ENCODE measurements at places on chromosomes 2 and 18.

GRCh38 chr2:33333433-33333832, 143.0 kb upstream of the RASGRP3 start:
- no peak for DNase-seq

GRCh38 chr2:63842149-63843061, 709 bp downstream of the UGP2 start:
- no peak for DNase-seq

DNA sequence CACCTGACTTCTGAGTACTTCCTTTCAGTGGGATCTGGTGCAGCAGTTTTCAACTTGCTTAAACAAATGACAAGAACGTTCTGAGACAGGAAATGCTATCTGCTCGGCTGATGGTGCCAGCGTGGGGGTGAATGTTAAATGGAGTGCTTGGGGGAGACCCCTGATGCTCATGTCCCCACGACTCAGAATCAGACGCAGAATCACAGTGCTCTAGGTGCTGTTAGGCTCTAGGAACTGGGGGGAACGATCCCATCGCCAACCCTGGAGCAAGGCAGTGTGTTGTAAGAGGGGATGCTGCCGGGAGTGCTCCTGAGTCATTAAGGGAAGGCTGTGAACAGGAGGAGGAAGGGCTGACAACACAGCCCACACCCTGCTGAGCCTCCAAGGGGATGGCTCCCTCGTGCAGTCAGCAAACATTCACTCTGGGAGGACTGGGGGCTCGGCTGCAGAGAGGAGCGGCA, 34.1 kb upstream of the KCNF1 start:
- DNase-seq: no peak

GRCh38 chr2:73043929-73044832, 27.3 kb downstream of the SFXN5 start:
- DNase-seq: no peak

- no peak for DNase-seq
Measured at GRCh38 chr2:118094503-118094902, 6.2 kb downstream of the INSIG2 start.

GRCh38 chr2:113171334-113172075, 2.3 kb upstream of the PSD4 start:
- DNase-seq: no peak

DNA sequence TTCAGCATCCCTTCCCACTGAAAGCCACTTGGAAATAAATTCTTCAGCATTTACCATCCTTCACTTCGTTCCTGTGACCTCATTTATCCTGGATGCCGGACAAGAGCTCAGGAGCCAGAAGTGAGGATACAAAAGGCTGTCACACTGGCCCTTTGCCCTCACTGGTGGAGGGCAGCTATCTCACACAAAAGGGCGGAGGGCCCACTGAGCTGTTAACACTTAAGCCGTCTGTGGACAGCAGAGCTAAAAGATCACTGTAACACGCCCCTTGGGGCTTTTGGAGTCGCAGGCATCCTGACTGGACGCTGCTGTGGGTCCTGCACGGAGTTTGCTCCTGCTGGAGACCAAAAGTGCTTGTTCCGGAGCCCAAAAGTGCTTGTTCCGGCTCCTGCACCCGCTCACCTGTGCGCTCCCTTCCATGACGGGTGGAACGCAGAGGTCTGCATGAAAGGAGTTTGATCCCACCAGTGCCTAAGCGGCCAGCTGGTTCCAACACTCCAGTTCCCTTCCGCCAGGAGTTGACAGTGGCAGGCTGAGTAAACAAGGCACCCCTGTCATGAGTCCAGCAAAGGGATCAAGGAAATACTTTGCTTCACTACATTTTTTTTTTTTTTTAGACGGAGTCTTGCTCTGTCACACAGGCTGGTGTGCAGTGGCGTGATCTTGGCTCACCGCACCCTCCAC, 572.0 kb upstream of the LINC00305 start:
- no peak for DNase-seq

- no peak for DNase-seq
Measured at GRCh38 chr2:71361631-71362030, 30.0 kb downstream of the ZNF638 start.

- DNase-seq: no peak
Measured at GRCh38 chr2:41791523-41791922, 256.3 kb upstream of the PKDCC start.

- DNase-seq: peak; percentile 57
Measured at GRCh38 chr2:30862054-30862651, 54.9 kb upstream of the CAPN13 start.

DNA sequence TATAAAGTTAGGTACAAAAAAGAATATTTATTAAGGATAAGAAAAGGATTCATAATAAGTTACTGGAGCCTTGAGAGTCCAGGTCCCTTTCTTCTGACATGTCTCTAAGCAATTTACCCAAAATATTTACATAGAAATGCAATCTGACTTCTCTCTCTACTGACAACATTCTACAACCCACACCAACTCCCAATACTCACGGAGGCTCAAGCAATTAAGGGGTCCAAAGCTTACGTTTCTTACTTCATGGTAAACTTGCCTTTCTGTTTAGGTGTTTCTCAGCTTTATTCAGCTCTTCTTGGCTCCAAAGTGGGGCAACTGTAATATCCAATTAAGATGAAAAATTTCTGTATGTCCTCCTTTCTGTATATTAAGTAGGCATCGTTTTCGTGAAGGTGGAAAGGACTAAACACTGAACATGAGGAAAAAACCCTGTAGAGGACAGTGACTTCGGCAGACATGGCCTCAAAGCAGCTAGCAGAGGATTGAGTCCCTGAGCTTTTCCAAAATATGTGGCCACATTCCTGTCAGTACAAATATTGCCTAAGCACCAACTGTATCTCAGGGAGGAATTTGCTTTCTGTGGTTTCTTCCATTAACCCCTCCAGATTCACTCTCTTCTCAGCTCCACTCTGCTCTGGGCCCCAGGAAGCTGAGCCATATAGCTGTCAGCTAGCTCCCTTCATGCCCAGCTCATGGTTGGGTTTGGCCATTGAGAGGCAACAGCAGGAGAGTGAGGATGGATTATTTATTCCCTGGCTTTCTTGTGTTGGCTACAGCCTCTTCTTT, 67.9 kb upstream of the GLS start:
- no peak for DNase-seq
